ENCODE measurements at places on chromosomes 11 and 22.

GRCh38 chr11:130369141-130369691 lies 54.5 kb upstream of the ZBTB44 start:
- no peak for DNase-seq

- DNase-seq = peak; percentile 64
These were observed 3.7 kb downstream of the CATSPER1 start for GRCh38 chr11:66022401-66023185.

GRCh38 chr22:30324014-30324730 lies 2.6 kb downstream of the TBC1D10A start:
- no peak for DNase-seq

GRCh38 chr11:2535673-2536439 lies 91.0 kb downstream of the KCNQ1 start:
- DNase-seq = no peak

DNA sequence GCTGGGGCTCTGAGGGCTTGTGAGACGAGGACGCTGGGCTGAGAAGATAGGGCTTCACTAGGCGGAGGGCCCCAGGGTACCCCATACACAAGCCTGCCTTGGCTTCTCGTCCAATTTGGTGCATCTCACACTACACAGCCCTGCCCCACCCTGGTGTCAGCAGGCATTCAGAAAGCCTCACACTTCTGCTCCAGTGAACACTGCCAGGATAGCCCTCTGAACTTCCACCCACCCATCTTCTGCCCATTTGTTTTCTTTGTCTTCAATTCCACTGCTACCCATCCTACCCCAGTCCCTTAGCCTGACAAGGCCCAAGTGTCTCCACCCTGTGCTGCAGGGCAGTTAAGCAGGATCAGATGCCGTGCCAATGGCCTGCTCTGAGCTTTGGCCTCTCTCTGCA lies 1.9 kb upstream of the BUD13 start:
- DNase-seq = no peak

DNA sequence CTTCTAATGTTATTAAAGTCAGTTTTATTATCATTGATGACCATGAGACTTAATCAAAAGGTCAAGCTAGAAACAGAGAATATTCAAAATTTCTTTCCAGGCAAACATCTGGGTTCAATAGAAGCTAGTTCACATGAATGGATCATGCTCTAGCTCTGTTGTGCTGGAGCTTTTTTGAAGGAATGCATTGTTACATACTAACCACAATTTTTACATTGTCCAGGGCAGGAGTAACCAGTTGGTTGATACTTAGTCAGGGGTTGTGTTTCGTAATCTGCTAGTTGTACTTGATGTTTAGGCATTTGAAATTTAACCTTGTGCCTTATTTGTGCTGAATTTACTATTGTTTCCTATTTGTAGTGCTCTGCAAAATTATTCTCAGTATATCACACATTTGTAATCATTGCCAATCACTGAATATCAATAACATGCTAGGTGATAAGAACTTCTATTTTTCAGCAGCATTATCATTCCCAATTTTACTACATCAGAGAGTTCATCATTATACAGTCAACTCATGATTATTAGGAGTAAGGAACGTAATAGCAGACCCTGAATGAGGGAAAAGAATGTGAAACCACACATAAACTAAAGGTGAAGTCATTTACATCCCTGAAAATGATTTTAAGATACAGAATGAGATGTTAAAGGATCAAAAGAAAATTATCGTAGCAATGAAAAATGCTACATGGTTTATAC lies 23.2 kb downstream of the NF2 start:
- DNase-seq = no peak

DNA sequence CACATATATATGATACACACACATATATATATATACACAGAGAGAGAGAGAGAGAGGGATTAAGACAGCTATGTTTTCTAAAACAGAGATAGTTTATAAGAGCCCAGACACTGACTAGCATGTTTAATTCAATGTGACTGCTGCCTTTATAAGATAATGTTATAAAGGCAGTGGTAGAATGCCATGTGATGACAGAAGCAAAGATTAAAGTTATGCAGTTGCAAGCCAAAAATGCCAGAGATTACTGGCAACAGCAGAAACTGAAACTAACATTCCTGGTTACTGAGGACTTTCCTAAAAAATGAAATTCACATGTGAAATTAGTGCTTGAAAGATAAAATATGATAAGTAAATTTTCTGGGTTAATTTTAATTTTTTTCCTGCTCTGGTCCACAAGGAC lies 1888.9 kb downstream of the LRRC4C start:
- DNase-seq = no peak

GRCh38 chr11:113134626-113135025 lies 173.4 kb downstream of the NCAM1 start:
- DNase-seq = no peak

DNA sequence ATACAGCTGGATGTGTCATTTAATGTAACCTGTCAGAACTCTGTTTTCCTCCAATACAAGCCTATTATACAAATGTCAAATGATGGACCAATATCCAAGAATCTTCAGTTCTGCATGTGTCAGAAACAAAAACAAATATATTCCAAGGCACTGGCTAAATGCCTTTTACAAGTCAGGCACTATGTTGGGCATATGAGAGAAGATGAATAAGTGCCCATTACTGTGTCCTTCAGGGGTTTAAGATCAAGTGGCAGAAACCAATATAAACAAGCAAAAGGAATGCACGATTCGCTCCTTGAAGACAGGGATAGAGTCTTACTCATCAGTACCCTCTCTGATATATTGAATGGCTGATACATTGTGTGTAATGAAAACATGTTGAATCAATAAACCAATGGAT lies 254.4 kb downstream of the TTC28 start:
- DNase-seq = no peak

DNA sequence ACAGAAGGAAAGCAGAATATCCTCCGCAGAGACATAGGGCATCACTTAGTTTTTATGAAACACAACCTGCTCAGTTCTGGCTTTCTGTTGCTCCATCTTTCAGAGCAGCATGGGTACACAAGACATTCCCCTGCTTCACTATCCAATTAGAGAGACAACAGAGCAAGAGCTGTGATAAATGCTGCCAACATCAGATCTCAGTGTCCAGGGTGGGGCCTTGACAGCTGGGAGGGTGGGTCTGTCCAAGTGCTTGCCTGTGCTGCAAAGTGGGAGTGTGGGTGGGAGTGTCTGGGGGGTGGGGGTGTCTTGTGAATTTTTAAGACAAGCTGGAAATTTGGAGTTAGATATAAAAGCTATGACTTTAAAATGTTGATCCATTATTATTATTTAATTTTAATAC lies 369.6 kb downstream of the TENM4 start:
- DNase-seq = no peak

DNA sequence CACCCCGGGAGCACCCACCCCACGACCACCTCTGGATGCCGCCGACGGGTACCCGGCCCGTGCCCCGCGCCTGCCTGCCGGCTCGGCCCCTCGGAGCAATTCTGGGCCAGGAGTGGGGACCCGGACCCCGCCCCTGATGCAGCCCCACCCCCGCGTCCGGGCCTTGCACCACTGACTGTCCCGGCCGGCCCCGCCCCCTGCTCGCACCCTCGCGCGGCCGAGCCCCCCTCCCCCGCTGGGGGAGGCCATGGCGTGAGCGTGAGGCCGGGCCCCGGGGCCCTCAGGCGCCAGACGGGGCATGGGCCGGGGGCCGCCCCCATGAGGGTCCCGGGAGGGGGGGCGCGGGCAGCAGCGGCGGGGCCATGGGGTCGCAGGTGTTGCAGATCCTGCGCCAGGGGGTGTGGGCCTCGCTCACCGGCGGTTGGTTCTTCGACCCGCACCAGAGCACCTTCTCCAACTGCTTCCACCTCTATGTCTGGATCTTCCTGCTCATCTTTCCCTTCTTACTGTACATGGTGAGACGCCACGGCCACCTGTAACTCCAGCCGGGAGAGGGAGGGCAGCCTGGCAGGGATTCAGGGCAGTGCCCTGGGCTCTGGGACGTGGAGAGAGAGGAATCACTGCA lies 486 bp downstream of the PCNX3 start:
- no peak for DNase-seq

GRCh38 chr22:50248196-50249081 lies 2.6 kb downstream of the HDAC10 start:
- no peak for DNase-seq

DNA sequence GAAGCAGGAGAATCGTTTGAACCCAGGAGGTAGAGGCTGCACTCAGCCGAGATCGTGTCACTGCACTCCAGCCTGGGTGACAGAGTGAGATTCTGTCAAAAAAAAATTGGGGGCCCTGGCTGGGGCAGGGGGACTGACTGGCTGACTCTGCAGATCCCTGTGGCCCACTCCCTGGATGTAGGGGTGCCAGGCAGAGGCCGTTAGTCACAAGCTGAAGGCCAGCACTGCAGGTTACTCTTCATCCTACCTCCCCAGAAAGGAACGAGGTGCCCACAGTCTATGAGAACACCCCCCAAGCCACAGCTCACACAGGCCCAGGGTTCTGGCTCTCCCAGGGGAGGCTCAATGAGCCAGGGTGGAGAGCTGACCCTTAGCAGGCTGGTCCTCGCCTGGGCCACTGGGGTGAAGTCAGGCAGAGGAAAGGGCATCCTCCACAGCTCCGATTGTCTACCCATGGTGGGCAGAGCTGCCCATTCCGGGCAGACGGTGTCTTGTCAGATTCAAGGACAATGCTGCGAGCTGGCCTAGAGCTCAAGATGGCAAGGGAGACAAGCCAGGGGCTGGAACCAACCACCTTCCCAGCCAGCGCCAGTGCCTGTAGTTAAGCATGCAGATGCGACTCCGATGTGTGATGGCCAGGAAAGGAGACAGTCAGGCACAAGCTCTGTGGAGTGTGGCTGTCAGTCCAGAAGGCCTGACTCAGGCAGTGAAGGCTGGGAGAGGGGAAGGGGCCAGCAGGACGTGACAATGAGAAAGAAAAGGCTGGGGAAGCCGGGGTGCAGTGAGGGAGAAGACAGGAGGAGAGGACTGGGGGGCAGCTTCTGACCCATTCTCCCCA lies 12.4 kb downstream of the C11orf24 start:
- no peak for DNase-seq

DNA sequence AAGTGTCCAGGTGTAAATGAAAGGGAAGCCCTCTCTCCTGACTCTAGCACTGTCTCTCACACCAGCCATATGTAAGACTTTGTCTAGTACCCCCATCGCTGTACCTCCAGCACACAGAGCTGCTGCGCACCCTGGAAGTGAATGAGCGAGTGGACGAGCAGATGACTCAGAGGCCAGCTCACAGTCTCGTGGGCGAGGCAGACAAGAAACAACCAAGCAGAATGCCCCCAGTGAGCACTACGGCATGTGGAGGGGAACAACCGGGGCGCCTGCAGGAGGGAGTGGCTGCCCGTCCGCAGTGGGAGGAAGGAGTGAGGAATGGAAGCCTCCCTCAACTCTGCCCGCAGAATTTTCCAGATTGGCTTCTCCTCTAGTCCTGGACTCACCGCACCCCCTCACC lies 46.4 kb downstream of the MCM5 start:
- DNase-seq = no peak

GRCh38 chr11:119974467-119974866 lies 163.4 kb downstream of the TRIM29 start:
- no peak for DNase-seq

GRCh38 chr11:83195143-83195466 lies 1.6 kb downstream of the ANKRD42 start:
- no peak for DNase-seq

DNA sequence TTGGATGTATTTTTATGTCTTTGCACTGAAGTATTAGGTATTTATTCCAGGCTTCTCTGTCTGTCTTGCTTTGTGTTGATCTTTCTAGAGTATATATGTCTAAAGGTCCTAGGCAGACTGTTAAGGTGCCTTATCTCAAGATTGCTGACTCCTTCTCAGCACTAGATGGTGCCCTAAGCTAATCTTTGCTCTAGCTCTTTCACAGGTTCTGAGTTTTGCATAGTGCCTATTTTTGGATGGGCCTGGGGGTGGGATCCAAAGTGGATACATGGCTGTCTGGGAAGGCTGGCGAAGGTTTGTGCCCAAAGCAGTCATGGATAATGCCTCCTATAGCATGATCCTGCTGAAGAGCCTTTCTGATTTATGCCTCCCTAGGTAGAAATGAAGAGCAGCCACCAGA lies 154.9 kb downstream of the TRPC6 start:
- DNase-seq = no peak

DNA sequence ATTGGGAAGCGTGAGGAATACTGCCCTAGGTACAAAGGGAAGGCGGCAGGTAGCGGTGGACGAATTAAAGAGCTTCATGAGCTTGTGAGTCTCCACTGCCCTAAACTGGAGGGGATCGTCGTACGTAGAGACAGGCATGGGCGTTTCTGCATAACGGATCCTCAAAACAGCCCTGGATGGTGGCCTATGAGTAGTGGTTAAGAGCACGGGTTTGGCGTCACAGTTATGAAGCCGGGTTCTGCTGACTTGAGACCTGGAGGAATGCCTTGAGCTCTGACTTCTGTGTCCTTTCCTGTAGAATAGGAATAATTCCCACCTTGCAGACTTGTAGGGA lies 335 bp downstream of the TMEM138 start:
- DNase-seq = no peak

DNA sequence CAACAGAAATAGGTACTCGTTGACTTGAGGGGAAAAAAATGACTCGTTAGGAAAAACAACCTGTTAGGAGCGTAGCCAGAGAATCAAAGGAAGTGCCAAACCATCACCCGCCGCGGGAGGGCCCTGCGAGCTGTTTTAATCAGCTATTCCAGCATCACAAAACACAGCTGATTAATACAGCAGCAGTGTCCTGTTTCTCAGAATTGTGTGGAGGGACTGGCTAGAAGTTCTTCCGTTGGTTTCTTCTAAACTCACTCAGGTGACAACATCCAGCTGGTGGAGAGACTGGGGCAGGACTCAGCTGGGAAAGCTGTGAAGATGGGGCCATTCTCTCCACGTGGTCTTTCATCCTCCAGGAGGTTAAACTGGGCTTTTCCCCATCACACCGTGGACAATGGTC lies 28.0 kb downstream of the HSPA8 start:
- DNase-seq = no peak

GRCh38 chr22:19940536-19941364 lies 822 bp upstream of the COMT start:
- no peak for DNase-seq

DNA sequence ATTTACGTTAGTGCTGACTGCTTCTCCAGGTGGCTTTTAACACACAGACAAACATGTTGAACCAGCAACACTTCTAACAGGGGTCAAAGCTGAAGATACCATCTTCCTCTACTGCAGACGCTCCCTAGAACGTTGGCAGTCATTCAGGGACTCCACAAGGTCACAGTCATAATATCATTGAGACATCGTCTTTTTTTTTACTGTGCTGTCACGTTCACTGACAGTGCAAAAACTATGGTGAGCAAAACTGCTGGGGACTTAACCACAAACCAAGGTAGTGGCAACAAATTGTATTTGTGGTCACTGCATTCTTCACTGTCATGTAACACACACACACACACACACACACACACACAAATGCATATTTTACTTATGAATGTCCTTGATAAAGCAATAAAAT lies 244.9 kb downstream of the CASP12 start:
- DNase-seq = no peak

GRCh38 chr11:102647430-102647829 lies 22.3 kb upstream of the MMP20 start:
- no peak for DNase-seq

Data from NCI-H1092 (cell line).